ENCODE measurements at places on chromosomes 11 and 22.

- DNase-seq, result no peak
- H3K27ac ChIP-seq, result no peak overlapping the region
- H3K36me3 ChIP-seq, result peaks cover 2% of the 10 kb centered on the region
Measured at GRCh38 chr11:23284631-23285030, 424.4 kb upstream of the CCDC179 start.

GRCh38 chr11:61265357-61265756 is 24.4 kb downstream of the PGA5 start:
- H3K36me3 ChIP-seq, result no peaks in the 10 kb centered on the region
- no peaks in the 10 kb centered on the region for H3K27me3 ChIP-seq
- DNase-seq, result no peak
- no peak overlapping the region for H3K4me3 ChIP-seq

DNA sequence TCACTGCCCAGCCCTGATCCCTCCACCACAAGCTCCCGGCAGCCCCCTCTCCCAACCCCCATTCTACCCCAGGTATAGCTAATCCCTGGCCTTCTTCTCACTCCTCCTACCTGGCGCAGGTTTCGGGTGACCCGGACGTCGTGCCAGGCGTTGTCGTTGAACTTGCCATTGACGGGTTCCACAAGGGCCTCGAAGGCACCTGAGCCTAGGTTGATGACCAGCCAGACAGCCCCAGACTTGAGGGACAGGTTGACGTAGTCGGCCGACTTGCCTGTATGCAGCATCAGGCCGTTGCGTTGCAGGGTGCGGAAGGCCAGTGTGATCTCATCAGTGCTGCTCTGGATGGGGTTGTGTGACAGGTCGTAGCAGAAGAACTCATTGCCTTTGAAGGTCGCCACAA is 37.5 kb downstream of the NRXN2 start:
- DNase-seq, result no peak
- H3K36me3 ChIP-seq, result no peaks in the 10 kb centered on the region
- H3K4me1 ChIP-seq, result peaks cover 13% of the 10 kb centered on the region
- no peak overlapping the region for H3K27ac ChIP-seq
- H3K4me3 ChIP-seq, result no peak overlapping the region

DNA sequence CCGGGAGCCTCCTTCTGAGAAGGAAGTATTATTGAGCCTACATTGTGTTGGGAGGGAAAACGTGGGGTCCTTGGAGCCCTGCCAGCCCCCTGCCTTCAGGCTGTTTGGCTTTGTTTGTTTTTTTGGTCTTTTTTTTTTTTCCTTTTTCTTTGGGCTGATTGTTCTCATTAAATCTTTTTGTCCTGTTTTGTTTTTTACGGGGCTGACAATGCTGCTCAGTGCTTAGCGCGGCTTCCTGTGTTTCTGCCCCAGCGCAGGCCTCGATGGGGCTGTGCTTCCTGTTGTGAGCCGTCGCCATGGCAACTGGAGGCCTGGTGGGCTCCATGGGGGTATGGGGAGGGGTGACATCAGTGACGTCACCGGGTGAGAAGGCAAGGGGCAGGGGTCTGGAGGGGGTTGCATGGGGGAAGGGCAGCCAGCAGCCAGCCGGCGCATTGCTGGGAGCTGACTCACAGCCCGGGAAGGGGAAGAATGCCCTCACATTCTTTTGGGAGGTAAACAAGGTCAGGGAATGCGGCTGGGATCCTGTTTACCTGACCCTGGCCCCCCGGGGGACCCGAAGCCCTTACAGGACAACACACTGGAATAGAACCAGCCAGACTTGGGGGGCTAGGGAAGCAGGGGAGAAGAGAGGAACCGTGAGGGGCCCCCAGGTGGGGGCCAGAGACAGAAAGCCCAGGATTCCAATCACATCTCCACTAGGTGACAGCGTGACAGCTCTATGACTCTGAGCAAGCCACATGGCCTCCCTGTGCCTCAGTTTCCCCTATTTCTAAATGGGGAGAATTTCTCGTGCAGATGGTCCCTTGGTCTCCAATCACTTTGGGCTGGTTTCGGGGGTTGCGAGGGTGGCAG is 22.2 kb upstream of the CBX7 start:
- DNase-seq, result peak; percentile 79
- peaks cover 5% of the 10 kb centered on the region for H3K27me3 ChIP-seq
- H3K36me3 ChIP-seq, result peaks cover 22% of the 10 kb centered on the region
- peaks cover 72% of the 10 kb centered on the region for H3K4me1 ChIP-seq
- peak overlapping the region; percentile 80 for H3K4me3 ChIP-seq

- H3K27me3 ChIP-seq, result no peaks in the 10 kb centered on the region
- no peak for DNase-seq
- H3K27ac ChIP-seq, result peak overlapping the region; percentile 74
- H3K4me3 ChIP-seq, result no peak overlapping the region
- H3K36me3 ChIP-seq, result peaks cover 32% of the 10 kb centered on the region
Measured at GRCh38 chr11:45968901-45969300, 46.4 kb downstream of the LARGE2 start.

GRCh38 chr22:34297536-34298120 is 377.4 kb upstream of the LARGE1 start:
- H3K27me3 ChIP-seq, result no peaks in the 10 kb centered on the region
- H3K27ac ChIP-seq, result no peak overlapping the region
- no peaks in the 10 kb centered on the region for H3K4me1 ChIP-seq
- no peaks in the 10 kb centered on the region for H3K36me3 ChIP-seq
- no peak overlapping the region for H3K4me3 ChIP-seq

- no peak overlapping the region for H3K27ac ChIP-seq
- H3K27me3 ChIP-seq, result no peaks in the 10 kb centered on the region
- H3K36me3 ChIP-seq, result peaks cover 92% of the 10 kb centered on the region
- no peaks in the 10 kb centered on the region for H3K4me1 ChIP-seq
Measured at GRCh38 chr22:41254230-41254629, 13.5 kb upstream of the CHADL start.

DNA sequence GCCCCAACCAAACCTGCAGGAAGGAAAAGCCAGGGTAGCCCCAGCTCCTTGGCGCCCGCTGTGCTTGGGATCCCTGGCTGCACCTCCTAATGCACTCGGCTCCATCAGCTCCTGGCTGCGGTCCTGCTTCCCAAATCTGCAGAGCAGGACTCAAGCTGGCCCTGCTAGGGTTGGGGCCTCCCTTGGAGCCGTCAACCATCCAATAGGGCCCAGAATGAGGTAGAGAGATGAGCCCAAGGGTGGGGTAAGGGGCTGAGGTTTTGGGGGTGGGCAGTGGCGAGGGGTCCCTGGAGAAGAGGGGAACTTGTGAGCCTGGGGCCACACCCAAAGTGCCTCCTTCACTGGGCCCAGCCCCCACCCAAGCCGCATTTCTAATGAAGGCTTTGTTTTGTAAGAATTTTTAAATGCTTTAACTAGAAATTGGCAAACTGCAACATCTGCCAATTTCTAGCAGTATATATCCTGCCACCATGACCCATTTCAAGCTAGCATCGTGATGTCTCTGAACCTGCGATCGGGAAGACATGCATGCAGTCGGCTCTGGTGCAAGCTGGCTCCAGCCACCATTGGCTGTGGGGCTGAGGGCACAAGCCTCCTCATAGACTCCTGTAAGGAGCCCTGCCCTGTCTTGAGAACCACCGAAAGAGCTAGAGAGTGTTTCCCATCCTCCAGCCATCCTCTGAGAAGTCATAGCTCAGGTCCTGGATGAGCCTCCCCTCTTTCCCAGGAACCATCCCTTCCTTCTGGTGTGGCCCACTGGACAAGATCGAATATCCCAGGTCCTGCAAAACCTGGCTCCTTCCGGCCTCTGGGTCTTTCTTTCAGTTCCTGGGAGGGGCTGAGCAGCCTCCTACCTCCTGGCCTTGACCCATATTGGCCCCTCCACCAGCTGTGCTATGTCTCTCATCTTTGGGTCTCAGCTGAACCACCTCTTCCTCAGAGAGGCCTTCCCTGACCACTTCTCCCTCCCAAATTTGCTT is 15.5 kb downstream of the C1QTNF6 start:
- H3K4me1 ChIP-seq, result peaks cover 52% of the 10 kb centered on the region
- H3K4me3 ChIP-seq, result no peak overlapping the region
- H3K36me3 ChIP-seq, result no peaks in the 10 kb centered on the region
- peaks cover 17% of the 10 kb centered on the region for H3K27me3 ChIP-seq

DNA sequence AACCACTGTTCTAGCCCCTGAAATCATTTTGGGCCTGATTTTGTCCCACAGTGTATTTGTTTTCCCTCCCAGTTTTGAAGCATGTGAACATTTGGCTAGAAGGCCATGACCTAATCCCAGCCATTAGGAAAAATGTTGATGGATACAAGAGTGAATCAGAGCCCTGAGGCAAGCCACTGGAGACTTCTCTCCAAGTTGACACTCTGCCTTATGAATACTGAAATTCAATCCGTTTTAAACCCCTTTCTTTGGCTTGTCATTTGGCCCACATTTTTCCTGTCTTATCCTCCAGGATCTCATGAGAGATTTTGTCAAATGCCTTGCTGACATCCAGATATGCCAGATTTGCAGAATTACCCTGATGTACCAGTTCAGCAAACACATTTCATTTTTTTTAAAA is 158.8 kb downstream of the FAT3 start:
- H3K36me3 ChIP-seq, result no peaks in the 10 kb centered on the region
- no peaks in the 10 kb centered on the region for H3K27me3 ChIP-seq
- H3K4me1 ChIP-seq, result no peaks in the 10 kb centered on the region
- DNase-seq, result no peak
- H3K4me3 ChIP-seq, result no peak overlapping the region

- no peaks in the 10 kb centered on the region for H3K27me3 ChIP-seq
- no peak for DNase-seq
- H3K4me1 ChIP-seq, result peaks cover 11% of the 10 kb centered on the region
- no peak overlapping the region for H3K27ac ChIP-seq
- H3K4me3 ChIP-seq, result no peak overlapping the region
Measured at GRCh38 chr22:23657727-23658126, 25.6 kb upstream of the DRICH1 start.

- no peak overlapping the region for H3K27ac ChIP-seq
- H3K27me3 ChIP-seq, result no peaks in the 10 kb centered on the region
- H3K36me3 ChIP-seq, result no peaks in the 10 kb centered on the region
- H3K4me3 ChIP-seq, result no peak overlapping the region
- DNase-seq, result no peak
- no peaks in the 10 kb centered on the region for H3K4me1 ChIP-seq
Measured at GRCh38 chr11:1081601-1082311, 7.1 kb downstream of the MUC2 start.

- no peak overlapping the region for H3K4me3 ChIP-seq
- H3K27me3 ChIP-seq, result no peaks in the 10 kb centered on the region
- H3K4me1 ChIP-seq, result no peaks in the 10 kb centered on the region
- H3K36me3 ChIP-seq, result no peaks in the 10 kb centered on the region
- peak overlapping the region; percentile 42 for H3K27ac ChIP-seq
Measured at GRCh38 chr22:17229991-17230630, 10.9 kb upstream of the ADA2 start.

DNA sequence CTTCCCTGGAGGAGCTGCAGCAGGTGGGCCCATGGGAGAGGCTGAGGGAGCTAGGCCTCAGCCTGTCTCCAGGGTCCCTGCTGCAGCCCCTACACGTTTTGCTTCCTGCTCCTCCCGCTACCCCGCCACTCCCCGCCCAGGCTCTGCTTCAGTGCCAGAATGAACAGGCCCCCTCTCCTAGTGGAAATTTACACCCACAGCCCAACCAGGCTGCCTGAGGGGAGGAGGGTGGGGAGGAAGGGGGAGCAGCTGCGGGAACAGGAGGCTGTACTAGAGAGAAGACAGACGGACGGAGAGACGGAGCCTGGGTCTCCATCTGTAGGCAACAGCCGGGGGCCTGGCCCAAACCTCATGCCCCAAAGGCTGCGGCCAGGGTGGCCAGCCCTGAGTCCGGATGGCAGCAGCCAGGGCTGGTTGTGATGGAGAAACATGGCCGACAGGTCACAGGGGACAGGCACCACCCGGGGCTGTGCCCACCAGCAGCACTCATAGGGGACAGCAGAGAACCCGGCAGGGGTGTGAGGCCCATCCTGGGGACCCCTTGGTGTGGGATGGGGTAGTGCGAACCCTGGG is 20.6 kb downstream of the FLRT1 start:
- peaks cover 7% of the 10 kb centered on the region for H3K27me3 ChIP-seq
- peaks cover 5% of the 10 kb centered on the region for H3K4me1 ChIP-seq
- no peak for DNase-seq
- H3K27ac ChIP-seq, result peak overlapping the region; percentile 32
- no peak overlapping the region for H3K4me3 ChIP-seq

DNA sequence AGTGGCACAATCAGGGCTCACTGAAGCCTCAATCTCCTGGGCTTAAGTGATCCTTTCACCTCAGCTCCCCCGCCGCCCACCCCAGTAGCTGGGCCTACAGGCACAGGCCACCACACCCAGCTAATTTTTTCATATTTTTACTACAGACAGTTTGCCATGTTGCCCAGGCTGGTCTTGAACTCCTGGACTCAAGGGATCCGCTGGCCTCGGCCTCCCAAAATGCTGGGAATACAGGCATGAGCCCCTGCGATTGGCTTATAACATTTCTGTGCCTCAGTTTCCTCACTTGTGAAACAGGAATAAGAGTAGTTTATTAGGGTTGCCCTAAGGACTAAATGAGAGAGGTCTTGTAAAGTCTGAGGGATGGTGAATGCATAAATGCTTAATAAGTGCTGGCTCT is 1.2 kb downstream of the VSTM5 start:
- no peaks in the 10 kb centered on the region for H3K36me3 ChIP-seq
- H3K27me3 ChIP-seq, result peaks cover 78% of the 10 kb centered on the region
- no peak overlapping the region for H3K27ac ChIP-seq
- no peaks in the 10 kb centered on the region for H3K4me1 ChIP-seq

DNA sequence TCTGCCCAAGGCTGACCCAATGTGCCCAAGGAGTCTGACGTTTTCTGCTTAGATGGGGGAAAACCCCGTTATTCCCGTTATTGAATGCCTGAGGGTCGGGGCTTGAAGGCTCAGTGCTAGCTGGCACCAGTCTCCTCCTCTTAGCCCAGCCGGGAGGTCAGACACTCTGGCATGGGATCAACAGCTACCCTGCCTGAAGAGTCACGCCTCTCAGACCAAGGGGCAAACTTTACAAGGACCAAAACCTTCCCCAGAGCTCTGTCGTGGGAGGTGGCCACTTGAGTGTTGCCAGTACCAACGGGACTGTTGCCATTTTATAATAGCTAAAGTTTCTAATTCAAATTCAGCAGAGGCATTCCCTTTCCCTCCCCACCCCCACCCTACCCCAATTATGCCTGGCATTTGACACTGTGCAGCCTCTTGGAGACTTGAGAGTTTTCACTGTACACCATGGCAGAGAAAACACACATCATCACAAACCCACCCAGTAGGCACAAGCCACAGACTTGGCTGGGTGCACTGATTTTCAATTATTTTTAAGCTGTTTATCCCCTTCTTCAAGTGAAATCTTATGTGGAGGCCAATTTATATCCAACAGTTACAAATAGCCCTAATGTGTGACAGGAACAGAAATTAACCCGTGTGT is 137.5 kb upstream of the SYT13 start:
- H3K27ac ChIP-seq, result no peak overlapping the region
- H3K4me1 ChIP-seq, result no peaks in the 10 kb centered on the region
- no peak for DNase-seq
- no peaks in the 10 kb centered on the region for H3K36me3 ChIP-seq
